HuH-7.5 (cell line): ENCODE measurements at places on chromosomes 13 and 19.

- peak; percentile 8 for DNase-seq
Observed at GRCh38 chr13:73417012-73417615, 358.3 kb downstream of the KLF5 start.

DNA sequence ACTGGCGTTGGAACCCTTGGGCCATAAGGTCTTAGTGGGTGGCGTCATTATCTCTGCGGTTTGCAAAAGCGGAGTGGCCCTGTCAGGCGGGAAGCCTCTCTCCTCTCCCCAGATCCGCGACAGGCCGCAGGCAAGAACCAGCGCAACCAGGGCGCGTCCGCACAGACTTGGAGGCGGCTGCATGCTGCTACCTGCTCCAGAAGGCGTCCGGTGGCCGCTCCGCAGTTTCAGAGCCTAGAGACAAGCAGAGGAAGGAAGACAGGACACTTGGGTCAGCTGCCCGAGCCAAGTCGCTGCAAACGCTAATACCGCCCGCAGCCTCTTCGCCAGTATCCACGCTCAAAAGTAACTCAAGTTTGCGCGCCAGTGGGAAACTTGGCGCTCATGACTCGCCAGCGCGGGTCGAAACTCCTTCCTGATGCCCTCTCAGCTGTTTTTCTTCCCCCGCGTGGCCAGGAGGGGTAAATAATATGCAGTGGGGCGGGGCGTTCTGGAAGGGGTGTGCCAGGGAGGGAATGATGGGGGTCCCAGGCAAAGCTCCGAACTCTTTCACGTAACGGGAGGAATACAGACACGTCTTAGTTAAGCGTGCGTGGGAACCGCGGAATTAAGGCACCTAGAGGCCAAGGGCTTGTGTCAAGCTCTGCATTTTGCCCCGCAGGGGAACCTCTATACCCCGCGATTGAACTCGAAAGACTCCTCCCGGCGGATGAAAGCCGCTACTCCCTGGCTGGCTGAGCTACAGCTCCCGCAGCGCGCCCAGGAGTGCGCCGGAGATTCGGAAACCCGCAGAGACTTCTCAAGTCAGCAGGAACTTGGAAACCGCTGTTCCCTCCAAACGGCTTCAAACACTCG, at the start of gene EDNRB:
Gene EDNRB (minus strand): TSS at position 441 of the 855 bp plus-strand sequence. CDS start 258 bp downstream, at position 183.
- no peak for DNase-seq

- DNase-seq: no peak
Observed at GRCh38 chr13:20497006-20497775, 28.5 kb downstream of the CRYL1 start.

DNA sequence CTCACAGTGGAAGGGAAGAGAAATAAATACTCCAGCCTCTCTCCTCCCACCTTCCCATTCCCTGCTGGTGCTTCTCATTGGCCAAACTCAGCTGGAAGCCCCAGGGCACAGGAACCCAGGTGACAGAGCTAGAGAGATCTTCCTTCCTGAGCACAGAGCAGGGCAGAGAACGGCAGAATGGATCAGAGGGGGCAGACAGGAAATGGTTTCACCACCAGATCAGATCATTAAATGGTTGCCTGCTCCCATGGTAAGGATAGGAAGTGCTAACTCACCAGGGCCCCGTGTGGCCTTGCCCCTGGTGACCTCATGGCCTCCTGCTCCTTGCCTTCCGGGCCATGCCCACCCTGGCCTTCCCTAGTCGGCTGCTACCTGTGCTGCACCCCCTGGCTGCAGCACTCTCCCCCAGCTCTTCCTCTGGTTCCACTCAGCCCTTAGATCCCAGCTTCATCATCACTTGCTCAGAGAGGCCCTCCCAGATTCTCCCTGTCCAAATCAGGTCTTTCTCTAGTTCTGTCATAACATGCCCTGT, 108.7 kb downstream of the DPF1 start:
- no peak for DNase-seq

DNA sequence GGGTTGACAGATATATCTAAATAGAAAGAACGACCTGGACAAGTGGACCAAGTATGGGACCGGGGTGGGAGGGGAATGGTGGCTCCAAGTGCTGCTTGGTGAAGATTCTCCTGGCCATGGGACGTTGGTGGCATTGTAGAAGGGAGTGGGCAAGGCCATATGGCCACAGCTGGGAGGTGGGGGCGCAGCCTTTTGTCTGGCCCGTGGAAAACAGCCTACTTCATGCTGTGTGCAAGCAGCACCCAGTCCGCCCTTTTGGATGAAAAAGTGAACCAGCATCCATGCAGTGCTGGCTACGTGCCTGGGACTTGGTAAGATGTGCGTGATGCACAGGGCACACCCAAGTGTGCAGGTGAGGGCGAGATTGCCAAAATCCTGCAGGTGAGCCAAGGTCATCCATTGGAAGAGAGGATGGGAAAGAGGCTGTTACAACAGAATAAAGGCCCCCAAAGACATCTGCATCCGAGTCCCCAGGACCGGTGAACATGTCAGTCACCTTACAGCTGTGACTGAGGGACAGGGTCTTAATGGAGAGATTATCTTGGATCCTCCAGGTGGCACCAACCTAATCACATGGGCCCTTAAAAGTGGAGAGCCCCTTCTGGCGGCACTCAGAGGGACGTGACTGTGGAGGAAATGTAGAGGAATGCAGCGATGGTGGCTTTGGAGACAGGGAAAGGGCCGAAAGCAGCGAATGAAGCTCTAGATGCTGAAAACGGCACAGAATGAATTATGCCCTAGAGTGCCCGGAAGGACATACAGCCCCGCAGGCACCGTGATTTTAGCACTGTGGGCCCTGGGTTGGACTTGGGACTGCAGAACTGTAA, 40.8 kb downstream of the TEX29 start:
- DNase-seq: no peak

- DNase-seq: no peak
Observed at GRCh38 chr13:106795847-106796246, 227.9 kb upstream of the ARGLU1 start.

DNA sequence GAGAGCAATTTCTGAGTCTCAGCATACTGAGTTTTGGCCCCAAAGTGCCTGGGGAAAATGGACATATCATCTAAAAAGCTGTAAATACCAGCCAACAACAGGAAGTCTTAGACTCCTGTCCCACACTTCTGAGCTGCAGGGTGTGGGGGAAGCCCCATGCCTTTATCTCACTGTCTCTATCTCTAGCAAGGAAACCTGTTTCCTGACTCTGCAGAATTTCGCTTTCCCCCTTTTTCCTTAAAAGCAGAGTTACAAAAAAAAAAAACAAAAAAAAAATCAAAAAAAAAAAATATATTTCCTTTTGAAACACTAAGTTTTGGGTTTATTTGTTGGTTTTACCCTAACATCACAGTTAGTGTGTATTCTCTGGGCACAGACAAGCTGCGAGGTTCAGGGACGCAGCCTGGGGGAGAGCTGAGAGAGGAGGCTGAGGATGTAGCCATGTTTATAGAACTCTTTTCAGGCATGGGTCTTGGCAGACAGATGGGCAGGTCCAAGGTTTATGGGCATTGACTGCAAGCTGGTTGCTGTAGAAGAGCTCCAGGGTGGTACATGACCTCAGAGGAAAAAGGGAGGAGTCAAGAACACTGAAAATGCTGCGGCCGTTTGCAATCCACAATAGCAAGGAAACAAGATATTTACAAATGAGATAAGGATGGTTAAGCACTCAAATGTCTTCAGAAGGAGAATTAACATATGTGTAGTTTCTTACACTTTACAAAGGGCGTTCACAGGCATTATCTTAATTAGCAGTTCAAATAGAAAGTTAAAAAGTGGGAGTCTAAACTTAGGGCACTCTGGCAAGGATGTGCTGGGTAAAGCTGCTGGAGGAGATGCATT, 4.9 kb downstream of the MBNL2 start:
- no peak for DNase-seq

DNA sequence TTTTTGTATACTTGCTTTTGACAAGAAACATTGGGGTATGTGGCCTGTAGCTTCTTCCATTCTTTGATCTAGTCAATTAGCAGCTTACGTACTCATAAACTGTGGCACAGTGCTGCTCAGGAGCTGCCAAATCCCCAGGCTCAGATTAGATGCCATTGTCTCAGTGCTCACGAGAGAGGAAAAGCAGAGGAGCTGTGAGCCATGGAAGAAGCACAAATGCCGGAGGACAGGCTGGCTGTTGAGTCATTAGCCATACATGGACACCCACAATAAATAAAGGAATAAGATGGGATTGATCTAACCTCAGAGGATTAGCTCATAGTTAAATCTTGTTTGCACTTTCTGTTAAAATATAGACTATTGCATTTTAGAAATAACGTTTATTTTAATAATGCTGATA, 121.7 kb downstream of the POSTN start:
- no peak for DNase-seq

DNA sequence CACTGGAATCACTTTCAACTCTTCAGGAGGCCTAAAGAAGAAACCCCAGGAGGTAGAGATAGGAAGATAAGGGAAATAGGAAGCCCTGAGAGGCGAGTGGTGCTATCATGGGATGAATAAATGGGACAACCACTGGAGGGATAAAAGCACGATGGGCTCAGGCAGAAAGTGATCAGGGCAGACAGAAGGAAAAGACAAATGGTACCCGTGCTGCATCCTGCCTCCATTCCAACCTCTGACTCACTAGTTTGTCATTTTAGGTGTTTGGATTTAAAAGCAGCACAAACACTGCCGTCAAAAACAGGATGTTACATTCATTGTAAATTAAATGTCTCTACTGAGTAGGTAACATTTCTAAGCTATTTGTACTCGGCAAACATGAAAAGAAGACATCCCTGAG, 314.3 kb upstream of the HTR2A start:
- no peak for DNase-seq

DNA sequence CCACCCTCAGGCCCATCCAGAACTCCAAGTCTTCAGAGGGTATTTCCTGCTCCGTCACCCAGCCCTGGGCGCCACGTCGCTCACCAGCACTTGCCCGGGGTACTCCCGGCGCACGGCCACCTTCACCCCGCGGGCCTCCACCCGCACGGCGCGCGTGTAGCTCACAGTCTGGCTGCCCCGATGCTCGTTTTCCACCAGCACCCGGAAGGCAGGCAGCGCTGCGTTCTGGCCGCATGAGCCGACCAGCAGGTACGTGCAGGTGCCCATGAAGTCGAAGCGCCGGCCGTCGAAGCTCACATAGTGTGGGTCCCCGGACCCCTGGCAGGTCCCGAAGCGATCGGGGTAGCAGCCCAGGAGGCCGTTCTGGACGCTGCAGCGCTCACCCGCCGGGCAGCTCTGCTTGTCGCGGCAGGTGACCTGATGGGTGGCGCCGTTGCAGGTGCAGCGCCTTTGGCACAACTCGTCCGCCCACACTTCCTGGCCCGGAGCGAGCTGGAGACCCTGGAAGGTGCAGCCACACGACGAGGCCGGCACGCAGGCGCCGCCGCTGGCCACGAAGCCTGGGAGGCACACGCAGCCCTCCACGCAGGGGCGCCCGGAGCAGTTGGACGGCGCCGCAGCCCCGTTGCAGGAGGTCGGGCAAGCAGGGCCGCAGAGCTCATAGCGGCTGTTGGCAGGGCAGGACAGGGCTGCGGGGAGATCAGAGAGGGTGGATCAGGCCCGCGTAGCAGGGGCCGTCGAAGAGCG, 19.2 kb downstream of the FCGBP start:
- DNase-seq: no peak

DNA sequence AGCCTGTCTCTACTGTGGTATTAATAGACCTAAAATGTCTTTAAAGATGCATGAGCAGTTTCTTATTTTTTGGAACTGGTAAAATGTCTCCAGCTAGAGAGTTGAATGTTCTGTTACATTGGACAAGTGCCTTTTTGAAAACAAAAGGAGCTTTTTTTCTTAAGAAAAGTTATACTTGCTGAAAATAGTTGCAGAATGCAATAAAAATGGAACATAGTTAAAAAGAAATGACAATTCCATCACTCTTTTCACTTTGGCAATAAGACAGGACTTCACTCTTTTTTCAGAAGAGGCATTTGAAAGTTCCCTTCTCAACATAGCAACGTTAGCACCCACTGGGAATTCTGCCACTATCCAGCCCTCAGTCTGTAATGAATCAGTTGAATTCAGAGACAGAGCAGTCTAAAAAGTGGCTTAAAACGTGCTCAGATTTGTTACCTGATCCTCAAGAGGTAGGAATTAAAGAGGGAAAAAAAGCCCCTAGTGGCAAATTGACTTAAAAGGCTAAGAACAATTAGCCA, 10.1 kb downstream of the RGCC start:
- no peak for DNase-seq

- no peak for DNase-seq
Observed at GRCh38 chr13:23618341-23618740, 48.1 kb downstream of the TNFRSF19 start.

DNA sequence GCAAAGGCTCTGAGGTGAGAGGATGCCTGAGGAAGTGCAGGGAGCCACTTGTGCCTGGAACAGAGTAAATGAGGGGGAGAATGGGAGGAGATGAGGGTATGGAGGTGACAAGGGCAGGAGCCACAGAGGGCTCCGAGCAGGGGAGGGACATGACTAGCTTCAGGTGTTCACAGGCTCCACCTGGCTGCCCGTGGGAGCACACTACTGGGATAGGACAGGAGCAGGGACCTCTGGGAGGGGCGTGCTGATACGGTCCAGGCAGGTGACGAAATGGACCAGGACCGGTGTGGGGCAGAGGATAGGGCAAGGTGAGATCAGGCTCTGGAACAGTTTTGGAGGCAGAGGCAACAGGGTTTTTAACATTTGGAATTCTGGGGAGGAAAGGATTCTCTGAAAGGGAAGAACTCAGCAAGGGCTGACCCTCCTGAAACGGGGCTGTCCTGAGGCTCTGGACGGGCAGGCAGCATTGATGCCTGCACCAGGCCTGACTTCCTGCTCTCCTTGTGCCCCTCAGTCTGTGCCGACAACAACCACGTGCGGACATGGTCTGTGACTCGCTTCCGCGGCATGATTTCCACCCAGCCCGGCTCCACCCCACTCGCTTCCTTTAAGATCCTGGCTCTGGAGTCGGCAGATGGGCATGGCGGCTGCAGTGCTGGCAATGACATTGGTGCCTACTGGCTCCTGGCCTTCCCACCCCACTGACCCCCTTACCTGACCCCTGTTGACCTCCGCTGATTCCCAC, 11.6 kb downstream of the SHKBP1 start:
- DNase-seq: no peak

GRCh38 chr13:114177245-114178010, 1.6 kb upstream of the CFAP97D2 start:
- no peak for DNase-seq

DNA sequence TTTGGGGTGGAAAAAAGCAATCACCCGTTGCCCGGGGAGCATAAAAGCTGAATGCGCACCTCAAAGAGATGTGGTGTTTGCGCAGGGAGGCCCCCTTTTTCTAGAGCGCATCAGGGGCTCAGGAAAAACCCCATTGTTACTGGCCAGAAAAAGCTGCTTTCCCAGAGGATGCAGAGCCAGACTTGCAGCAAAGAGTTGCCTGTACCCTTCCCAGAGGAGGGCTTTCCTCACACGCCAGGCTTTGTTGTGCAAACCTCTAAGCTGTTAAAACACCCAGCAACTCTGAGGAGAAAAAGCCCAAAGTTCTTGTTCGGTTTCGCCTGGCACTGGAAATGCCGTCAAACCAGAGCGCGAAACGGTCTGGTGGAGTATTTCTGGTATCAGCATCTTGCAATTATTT, 29.3 kb downstream of the GSX1 start:
- DNase-seq: no peak

DNA sequence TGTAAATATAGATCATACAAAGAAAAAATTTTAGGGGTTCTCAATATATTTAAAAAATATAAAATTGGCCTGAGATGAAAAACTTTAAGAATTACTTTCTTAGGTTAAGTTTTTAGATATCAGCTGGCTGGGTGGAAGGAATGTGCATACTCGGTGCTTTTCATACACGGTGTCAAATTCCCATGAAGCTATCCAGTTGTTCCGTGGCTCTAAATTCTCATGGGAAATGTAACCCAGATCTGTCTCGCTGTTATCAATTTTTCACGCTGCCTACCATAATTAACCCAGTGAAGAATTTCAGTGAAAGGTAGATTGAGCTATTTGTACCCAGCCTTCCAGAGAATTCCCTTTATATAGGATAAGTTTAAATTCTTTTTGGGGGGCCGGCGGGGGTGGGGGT, 11.6 kb upstream of the ZNF835 start:
- DNase-seq: no peak
